ENCODE measurements at places on chromosomes 13 and 19.

DNA sequence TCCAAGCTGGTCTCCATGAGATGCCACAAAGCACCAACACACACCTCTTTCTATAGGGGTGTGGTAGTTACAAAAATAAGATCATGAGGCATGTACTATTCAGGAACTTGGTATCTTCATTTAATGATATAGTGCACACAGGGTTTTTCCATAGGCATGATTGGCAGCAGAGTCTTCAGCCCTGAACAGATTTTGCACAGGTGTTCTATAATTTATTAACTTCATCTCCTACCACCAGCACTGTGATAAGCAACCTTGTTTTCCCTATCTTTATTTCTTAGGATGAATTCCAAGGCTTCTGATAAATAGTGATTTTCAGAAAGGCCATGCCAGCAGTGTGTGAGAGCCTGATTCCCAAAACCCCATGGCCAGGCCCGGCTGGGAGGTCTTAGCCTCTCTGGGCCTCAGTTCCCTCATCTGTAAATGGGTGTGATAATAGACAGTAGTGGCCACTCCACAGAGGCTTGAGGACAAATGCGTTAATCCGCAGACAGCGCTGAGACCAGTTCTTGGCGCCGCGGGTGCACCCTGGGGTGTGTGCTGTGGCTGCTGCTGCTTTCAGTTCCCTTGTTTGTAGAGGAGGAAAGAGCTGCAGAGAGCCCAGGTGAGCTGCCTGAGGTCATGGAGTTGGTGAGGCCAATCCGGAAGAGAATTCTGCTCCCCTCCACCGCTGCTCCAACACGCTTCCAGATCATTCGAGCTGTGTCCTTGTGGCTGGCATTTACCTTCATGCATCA lies 33.1 kb downstream of the DHRS12 start:
- no peak for DNase-seq

DNA sequence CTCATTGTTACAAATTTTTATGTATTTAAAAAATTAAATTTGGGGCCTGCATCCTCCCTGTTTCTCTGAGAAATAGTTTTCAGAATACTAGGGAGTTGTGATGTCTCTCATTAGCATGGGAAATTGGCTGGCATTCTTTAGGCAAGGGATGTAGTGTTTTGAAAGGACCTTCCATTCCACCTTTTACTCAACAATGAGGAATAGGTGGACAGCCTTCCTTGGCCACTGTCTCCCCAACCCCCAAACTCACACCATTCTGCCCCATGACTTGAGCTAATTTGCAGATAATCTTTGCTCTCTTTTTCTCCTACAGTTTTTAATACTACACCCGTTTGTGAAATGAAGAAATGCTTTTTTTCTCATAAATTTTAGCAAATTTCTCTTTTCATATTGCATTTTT lies 244.6 kb upstream of the SPRY2 start:
- no peak for DNase-seq

- no peak for DNase-seq
These were observed 62.9 kb upstream of the URI1 start for GRCh38 chr19:29878973-29879654.

DNA sequence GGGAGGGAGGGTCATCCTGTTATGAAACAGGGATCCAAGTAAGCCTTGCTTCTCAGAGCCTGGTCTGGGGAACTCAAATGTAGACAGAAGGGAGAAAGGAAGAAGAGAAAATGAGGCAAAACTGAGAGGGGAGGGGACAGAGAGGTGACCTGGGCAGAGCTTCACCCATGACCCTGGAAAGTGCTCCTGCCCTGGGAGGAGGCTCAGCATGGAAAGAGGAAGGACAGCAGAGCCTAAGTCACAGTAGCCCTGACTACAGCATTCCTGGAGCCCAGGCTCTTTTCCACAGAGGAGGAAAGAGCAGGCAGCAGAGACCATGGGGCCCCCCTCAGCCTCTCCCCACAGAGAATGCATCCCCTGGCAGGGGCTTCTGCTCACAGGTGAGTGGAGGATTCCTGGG lies at the start of gene CEACAM3:
CEACAM3 (plus strand) TSS at position 226 of the 400 bp plus-strand sequence; CDS start at position 317, 91 bp downstream.
- DNase-seq, result no peak

GRCh38 chr19:50629801-50630200 lies 9.9 kb downstream of the SYT3 start:
- DNase-seq, result no peak

GRCh38 chr13:84946192-84946591 lies 853.0 kb downstream of the SLITRK6 start:
- DNase-seq, result no peak

- no peak for DNase-seq
These were observed 141.6 kb downstream of the TM9SF2 start for GRCh38 chr13:99642841-99643240.

DNA sequence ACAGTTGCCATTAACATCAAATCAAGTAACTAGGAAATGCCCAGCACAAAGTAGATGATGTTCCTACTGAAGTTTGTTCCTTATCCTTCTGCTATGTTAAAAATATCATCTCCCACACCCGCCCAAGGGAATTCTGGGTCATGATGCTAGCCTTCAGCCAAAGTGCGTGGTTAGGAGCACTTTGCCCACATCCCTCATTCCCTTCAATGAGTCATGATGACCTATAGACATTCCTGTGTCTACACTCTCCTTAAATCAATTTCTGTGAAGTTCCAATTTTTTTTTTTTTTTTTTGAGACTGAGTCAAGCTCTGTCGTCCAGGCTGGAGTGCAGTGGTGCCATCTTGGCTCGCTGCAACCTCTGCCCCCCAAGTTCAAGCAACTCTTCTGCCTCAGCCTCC lies 17.0 kb downstream of the RXFP2 start:
- DNase-seq, result no peak

DNA sequence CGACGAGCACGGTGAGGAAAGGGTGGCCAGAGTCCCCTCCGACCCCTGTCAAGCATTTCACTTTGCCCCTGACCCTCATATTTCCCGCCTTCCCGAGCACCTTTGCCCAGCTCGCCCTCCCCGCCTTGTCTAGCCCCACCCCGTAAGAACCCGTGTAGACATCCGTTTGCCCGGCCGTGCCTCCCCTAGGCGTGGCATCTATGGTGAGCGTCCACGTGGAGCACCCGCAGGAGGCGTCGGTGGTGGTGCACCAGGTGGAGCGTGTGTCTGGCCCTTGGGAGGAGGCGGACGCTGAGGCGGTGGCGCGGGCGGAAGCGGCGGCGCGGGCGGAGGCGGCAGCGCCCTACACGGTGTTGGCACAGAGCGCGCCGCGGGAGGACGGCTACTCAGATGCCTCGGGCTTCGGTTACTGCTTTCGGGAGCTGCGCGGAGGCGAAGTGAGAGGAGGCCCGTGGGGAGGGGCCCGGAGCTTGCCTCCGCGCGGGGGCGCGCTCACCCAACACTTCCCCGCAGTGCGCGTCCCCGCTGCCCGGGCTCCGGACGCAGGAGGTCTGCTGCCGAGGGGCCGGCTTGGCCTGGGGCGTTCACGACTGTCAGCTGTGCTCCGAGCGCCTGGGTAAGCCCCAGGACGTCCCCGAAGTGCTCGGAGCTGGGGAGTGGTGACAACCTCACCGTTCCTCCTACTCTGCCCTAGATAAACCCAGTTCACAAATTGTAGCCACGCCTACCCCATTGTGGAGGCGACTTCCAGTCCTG lies 4.2 kb downstream of the LTBP4 start:
- DNase-seq, result no peak

- DNase-seq, result no peak
These were observed 42.7 kb downstream of the UTP14C start for GRCh38 chr13:52067237-52067636.

- DNase-seq, result no peak
These were observed 512.6 kb downstream of the KLF5 start for GRCh38 chr13:73571376-73571775.

DNA sequence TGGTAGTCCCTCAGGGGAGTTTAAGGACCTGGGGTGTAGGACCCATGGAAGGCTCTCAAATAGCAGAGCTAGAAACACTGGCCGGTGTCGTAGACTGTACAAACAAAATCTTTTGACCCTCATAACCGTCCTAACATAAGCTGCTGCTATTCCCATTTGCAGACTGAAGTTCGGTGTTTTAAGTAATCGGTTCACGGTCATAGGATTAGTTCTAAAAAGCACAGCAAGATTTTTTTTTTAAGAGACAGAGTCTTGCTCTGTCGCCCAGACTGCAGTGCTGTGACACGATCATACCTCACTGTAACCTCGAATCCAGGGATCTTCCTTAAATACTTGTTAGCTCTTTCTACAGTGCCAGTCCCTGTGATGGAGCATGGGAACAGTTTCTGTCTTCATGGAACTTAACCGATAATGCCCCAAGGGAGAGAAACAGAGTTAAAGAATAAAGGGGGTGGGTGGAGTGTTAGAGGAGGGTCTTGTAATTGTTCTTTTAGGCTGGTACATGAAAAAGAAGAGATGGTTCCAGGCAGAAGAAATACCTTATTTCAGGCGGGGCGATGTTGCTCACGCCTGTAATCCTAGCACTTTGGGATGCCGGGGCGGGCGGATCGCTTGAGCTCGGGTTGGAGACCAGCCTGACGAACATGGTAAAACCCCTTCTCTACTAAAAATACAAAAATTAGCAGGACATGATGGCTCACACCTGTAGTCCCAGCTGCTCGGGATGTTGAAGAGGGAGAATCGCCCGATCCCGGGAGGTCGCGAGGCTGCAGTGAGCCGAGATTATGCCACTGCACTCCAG lies 475 bp upstream of the ZC3H4 start:
- DNase-seq, result no peak

- no peak for DNase-seq
These were observed 17.2 kb downstream of the BRSK1 start for GRCh38 chr19:55300886-55301458.

GRCh38 chr19:3198901-3199700 lies 13.4 kb downstream of the NCLN start:
- DNase-seq, result no peak

DNA sequence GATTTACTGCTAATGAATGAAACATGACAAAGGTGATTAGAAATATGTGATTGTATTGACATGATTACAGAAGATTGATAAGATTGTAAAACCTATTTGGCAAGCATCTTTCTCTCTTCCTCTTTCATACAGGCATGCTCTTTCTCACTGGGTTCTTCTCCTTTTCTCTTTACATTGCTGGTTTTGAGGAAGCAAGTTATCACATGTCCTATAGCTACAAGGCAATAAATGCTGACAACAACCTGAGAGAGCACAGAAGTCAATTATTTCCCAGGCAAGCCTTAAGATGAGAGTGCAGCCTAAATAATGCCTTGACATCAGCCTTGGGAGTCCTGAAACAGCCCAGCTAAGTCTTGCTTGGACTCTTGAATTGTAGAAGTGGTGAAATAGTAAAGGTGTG lies 875.0 kb downstream of the SLITRK1 start:
- no peak for DNase-seq

- DNase-seq, result no peak
These were observed 8.7 kb upstream of the ZNF444 start for GRCh38 chr19:56132316-56132822.

DNA sequence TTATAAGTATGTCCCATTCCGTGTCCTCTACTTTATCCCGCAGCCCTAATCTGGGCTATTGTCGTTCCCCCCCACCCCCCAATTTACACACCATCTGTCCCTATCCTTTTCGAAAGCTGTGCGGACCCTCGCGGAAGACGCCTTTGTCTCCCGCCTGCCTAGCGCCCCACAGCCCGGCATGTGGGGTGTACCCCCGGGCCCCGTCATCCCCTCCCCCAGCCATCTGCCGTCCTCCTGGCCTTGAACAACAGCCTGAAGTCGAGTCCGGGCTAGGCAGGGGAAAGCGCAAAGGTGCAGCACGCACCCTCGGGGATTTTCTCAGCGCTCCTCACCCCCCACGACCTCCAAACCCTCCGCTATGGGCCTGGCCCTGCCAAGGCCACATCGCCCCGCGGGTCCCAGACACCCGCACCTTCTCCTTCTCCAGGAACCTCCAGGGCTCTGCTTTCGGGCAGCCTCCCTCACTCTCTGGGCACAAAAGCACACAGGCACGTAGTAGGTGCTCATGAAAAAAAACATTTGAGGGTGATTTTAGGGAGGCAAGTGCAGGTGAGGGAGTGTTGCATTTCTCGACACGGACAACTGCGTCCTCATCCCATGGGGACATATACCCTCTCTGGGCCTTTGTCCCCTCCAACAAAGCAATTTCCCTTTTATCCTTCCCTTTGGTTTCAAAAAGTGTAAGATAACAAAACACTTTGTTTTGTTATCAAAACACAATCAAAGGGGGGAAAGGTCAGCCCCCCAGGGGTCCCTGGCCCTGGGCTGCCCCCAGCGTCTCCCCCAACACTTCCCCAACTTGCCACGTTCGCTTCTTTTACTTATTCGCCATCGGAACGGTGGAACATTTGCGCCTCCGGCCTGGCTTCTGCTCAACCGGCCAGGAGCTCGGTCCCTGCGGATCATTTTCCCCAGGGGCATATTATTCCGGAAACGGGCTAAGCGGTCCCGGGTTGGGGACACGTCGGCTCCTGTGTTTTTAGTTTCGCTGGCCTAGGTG lies 16.4 kb downstream of the CCDC124 start:
- no peak for DNase-seq

- DNase-seq, result no peak
These were observed 12.9 kb upstream of the LYPD3 start for GRCh38 chr19:43478323-43478722.

- no peak for DNase-seq
These were observed 5.6 kb upstream of the FDX2 start for GRCh38 chr19:10321417-10321797.

- DNase-seq, result no peak
These were observed 7.3 kb downstream of the PTBP1 start for GRCh38 chr19:804419-805165.

DNA sequence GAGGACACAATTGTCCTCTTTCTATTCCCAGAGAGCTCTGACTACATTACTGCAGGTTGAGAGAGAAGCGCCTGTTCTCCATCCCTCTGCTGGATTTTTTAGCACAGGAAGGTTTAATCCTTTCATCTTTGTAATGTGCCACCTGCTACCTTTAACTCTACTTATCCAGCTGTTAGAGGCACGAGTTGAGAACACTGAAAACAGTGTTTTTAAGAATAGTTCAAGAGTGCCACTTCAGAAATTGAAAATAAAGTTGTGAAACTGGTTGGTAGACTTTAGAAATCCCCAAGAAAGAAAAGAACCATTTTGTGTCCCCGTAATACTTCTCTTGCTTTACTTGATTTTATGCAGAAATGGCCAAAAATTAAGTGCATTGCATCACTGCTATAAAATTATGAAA lies 20.6 kb downstream of the FREM2 start:
- no peak for DNase-seq

DNA sequence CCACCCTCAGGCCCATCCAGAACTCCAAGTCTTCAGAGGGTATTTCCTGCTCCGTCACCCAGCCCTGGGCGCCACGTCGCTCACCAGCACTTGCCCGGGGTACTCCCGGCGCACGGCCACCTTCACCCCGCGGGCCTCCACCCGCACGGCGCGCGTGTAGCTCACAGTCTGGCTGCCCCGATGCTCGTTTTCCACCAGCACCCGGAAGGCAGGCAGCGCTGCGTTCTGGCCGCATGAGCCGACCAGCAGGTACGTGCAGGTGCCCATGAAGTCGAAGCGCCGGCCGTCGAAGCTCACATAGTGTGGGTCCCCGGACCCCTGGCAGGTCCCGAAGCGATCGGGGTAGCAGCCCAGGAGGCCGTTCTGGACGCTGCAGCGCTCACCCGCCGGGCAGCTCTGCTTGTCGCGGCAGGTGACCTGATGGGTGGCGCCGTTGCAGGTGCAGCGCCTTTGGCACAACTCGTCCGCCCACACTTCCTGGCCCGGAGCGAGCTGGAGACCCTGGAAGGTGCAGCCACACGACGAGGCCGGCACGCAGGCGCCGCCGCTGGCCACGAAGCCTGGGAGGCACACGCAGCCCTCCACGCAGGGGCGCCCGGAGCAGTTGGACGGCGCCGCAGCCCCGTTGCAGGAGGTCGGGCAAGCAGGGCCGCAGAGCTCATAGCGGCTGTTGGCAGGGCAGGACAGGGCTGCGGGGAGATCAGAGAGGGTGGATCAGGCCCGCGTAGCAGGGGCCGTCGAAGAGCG lies 19.2 kb downstream of the FCGBP start:
- no peak for DNase-seq
